ENCODE measurements at places on chromosomes 3 and 15.
A peak's percentile ranks its signal among the peaks of the same experiment; 100 is the strongest.

DNA sequence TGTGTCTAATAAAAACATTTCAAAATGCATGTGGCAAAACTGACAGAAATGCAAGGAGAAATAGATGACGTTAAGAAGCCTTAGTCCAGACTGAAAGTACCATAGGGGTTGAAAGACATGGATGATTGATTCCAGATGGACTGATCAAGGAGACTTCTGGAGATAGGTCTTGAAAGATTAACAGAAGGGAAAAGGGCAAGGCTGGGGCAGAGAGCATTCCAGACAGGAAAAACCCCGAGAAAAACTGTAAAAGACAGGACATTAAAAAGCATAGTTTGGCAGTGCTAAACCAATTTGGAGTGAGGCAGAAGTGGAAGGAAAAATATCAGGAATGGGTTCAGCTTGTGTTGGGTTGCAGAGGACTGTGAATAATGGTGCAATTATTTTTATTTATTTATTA, 375.2 kb upstream of the SGO1 start:
- no peak for DNase-seq

GRCh38 chr3:195072916-195073564, 197.9 kb downstream of the XXYLT1 start:
- DNase-seq, result no peak

DNA sequence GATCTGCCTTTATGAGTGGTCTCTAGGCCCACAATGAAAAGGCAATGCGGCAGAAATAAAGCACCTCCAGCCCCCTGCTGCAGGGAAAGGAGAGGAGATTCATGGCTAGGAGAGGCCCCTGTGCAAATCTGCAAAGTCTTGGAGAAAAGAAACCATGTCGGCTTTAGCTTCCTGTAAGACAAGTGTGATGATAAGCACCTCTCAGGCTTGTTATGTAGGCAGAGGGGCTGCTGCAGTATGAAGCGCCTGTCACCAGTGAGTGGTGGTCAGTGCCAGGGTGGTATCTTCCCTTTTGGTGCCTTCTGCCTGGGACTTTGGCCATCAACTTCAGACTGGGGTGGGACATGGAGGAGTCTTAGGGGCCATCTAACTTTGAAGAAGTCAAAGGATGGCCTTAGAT, 59.2 kb upstream of the ARHGEF3 start:
- DNase-seq, result no peak

DNA sequence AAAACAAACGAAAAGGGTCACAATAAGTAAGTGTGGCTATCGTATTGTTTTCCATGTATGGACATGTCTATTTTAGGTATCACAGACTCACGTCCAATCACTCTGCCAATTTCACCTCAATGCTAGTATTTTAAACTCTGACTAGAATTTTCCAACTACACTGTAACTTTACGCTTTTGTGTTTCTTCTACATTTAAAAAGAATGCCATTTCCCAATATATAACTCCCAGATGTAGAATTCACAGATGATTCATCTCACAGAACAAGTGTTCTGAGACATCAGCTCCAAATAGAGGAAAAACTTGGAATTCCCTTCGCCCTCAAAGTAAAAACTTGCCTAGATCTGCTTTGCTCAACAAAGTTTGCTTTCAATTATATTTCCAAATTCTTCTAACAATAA, 14.2 kb downstream of the LRIG1 start:
- no peak for DNase-seq

GRCh38 chr3:14319654-14320182, 82.7 kb upstream of the SLC6A6 start:
- no peak for DNase-seq

DNA sequence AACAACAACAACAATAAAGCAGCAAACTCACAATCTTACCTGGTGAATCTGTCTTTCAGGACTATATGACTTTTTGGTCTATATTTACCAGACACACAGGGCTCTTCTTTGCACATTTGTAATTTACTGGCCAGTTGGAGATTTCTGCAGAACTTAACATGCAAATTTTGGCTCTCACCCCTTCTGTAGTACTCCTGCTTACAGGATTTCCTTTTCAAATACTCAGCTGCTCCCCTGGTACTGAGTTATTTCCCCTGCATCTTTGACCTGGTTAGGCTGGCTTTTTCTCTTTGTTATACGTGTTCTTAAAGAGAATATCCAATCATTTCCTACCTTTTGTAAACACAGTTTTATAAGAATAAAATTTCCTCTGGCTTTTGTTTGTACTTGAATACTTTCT, 228.0 kb downstream of the MBNL1 start:
- no peak for DNase-seq

DNA sequence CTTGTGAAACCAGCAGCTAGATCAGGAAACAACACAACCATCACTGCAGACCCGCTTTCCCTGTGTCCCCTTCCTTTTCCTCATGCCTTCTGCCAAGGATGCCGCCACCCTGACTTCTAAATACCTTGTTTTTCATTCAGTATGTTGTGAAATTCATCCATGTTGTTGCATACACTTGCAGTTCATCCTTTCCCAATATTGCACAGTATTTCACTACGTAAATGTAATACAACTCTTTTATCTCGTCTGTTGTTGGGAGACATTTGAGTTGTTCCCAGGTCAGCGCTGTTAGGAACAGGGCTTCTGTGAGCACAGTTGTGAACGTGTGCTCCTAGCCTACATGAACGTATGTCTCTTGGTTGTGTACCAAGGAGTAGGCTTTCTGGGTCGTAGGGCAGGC, 24.2 kb downstream of the TLNRD1 start:
- DNase-seq, result no peak

GRCh38 chr3:102460579-102460978, 25.8 kb downstream of the ZPLD1 start:
- no peak for DNase-seq

GRCh38 chr15:41944313-41944940, 27.9 kb downstream of the EHD4 start:
- no peak for DNase-seq

GRCh38 chr3:187713504-187713903, 11.1 kb upstream of the RTP2 start:
- DNase-seq, result no peak

DNA sequence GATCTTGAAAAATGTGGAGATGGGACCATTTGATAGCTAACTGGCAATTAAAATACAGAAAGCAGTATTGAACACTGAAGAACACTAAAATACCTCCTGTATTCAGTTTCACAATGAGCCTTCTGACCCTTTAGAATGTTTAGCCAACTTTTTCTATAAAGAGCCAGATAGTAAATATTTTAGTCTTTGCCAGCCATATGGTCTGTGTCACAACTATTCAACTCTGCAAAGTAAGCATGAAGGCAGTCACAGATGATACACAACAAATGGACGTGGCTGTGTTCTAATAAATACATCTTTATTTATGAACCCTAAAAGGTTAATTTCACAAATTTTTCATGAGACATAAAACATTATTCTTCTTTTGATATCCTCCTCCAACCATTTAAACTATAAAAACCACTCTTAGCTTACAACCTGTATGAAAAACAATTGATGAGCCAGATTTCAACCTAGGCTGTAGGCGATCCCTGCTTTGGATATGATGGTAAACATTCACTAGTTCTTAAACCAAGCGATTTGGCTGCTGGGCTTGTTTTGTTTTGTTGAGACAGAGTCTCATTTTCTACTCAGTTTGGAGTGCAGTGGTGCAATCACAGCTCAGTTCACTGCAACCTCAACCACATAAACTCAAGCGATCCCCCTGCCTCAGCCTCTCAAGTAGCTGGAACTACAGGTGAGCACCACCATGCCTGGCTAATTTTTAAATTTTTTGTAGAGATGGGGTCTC, 13.6 kb upstream of the CSPG5 start:
- no peak for DNase-seq

GRCh38 chr3:73475717-73476116, 149.0 kb downstream of the PDZRN3 start:
- no peak for DNase-seq

- DNase-seq, result no peak
Measured at GRCh38 chr3:133803469-133803868, 2.1 kb upstream of the SRPRB start.

DNA sequence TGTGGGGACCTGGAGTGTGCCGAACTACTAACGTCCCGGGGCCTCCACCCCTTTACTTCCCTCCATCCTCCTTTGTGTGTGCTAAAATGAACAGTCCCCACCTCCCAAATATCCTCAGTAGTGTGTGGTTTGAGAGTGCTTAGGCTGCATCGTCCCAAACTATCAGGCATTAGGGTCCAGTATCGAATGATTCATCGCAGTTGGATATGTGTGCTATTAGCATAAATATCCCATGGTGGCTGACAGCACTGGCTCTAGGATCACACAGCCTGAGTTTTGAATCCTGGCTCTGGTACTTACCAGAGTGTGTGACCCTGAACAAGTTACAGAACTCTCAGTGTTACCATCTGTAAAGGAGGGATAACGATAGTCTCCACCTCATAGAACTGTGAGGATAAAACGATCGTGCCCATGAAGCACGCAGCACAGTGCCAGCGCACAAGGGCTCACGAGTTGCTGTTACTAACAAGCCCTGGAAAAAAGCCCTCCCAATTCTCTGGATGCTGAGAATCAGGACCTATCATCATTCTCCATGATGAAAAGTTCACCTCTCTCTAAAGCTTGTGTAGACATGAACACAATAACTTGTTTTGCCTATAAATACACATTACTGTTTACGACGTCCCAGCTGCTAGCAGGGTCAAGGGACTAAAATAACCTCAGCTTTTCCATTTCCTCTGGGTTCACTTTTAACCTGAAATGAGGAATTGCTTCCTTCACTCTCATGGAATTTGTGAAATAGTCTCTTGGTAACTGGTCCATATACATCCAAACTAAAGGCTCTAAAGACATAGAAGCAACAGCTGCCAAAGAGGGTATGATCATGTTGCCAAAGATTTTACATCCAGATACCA, 51.0 kb downstream of the VGLL4 start:
- no peak for DNase-seq

- no peak for DNase-seq
Measured at GRCh38 chr3:7144697-7145308, 283.9 kb downstream of the GRM7 start.

- DNase-seq, result no peak
Measured at GRCh38 chr3:34411596-34411995, 613.2 kb downstream of the PDCD6IP start.

- no peak for DNase-seq
Measured at GRCh38 chr3:58104151-58104550, 95.9 kb downstream of the FLNB start.

- peak; percentile 11 for DNase-seq
Measured at GRCh38 chr3:150385296-150386242, 22.5 kb upstream of the TSC22D2 start.

- DNase-seq, result no peak
Measured at GRCh38 chr3:98554580-98554979, 22.8 kb downstream of the GPR15 start.

DNA sequence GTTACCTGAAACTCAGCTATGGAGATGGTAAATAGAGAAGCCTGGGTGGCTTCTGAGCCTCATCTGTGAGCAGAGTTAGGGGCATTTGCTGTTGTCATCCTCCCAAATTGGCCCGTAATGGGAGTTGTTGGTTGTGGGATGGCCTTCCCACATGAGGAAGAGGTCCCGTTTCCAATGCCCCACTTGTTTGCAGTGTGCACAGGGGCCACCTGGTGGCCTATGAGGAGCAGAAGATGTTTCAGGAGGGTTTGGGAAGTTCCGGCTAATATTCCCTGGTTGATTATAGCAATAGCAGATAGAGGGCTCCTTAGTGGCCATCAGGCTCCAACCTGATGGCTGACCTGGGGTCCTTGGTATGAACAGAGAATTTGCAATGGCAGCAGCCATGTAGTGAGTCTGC, 1546.5 kb downstream of the OTOL1 start:
- DNase-seq, result no peak

DNA sequence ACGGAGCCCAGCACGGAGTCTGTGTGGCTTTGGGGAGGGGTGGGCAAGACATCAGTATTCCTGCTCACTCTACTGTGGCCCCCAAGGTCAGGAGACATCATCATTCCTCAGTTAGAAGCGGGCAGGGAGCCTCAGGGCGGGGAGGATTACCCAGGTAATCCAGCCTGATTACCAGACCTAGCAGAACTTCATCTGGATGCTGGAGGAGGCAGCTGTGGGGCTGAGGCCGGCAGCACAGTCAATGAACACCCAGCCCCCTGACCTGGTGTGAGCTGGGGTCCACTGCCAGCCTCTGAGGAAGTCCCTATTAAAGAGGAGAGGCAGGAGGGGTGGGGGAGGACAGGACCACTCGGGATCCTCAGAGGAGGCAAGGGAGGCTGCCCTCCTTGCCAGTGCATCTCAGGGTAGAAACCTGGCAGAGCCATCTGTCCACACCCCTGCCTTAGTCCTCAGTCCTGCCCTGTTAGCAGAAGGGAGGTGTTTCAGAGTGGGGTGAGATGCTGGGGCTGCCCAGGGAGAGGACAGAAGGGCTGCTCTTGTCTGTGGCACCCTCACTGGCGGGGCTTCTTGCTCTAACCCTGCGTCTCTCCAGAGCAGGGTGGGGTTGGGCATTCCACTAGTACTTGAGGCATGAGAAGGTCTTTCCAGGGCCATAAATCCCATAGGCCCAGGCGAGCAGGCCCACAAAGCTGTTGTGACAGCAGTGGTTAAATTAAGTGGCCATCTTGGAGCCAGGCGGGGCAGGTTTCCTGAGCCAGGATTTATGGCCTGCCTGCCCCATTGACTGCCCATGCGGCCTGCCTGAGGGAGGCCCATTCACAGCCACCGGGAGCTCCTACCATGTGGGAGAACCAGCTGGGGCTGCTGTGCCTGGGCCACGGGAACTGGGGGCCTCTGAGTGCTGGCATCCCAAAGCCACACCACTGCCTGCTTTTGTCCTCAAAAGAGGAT, 82.1 kb downstream of the LINGO1 start:
- DNase-seq, result no peak

GRCh38 chr3:128413003-128413370, 53.7 kb downstream of the DNAJB8 start:
- DNase-seq, result no peak

- DNase-seq, result no peak
Measured at GRCh38 chr3:128456776-128457715, 9.6 kb downstream of the DNAJB8 start.

- DNase-seq, result no peak
Measured at GRCh38 chr3:101200461-101200860, 119.9 kb downstream of the IMPG2 start.

DNA sequence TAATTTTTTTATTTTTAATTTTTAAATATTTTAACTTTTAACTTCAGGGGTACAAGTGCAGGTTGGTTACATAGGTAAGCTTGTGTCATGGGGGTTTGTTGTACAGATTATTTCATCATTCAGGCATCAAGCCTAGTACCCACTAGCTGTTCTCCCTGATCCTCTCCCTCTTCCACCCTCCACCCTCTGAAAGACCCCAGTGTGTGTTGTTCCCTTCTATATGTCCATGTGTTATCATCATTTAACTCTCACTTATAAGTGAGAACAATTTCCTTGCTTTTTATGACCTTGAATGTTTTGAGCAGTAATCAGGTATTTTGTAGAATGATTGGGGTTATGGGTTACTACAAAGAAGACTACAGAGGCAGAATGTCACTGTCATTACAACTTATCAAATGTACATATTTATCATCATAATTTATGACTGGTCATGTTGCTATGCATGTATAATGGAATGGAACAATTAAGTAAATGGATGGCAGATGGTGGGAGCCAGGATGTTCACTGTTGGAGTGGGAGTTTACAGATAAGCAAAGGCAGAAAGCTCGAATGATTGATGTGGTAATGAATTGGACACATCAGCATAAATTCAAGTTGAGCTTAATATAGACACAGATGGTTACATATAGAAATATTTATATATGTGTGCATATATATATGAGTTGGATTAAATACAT, 563.8 kb upstream of the ROBO1 start:
- no peak for DNase-seq
